ENCODE measurements at places on chromosomes 5 and 9.

- DNase-seq, result no peak
Observed at GRCh38 chr9:6147846-6148245, 67.8 kb upstream of the IL33 start.

DNA sequence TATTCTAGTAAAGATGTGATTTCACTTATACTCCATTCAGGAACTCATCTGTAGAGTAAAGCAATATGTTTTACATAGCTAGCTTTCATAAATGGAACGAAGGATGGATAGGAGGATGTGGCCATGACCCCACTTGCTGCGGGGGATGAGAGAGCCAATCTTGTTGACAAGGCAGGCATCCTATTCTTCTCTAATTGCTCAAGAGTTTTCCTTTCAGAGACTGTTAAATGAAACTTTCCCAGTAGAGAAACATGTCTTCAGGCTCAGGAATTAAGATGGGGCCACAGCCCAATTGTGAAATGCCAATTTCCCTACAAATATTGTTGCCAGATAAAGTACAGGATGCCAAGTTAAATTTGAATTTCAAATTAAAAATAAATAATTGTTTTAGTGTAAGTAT, 196.2 kb upstream of the TUT7 start:
- no peak for DNase-seq

- no peak for DNase-seq
Observed at GRCh38 chr5:378301-378891, 56.9 kb downstream of the AHRR start.

DNA sequence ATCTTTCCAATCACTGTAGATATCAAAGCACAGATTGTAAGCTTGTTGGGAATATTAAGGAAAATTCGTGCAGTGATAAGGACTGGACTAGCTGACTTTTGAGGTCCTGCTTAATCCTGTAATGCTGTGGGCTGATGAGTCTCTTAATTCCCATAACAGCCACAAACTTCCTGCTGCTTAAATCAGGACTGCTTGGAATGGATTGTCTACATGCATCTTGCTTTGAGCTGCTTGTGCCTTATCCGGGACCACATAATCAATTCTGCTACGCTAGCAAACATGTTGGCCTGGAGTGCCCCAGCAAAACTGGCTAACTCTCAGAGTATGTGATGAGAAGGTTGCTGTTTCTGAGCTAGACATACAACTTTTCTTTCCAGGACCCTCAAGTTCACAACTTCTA, 79.6 kb downstream of the SNCAIP start:
- no peak for DNase-seq

DNA sequence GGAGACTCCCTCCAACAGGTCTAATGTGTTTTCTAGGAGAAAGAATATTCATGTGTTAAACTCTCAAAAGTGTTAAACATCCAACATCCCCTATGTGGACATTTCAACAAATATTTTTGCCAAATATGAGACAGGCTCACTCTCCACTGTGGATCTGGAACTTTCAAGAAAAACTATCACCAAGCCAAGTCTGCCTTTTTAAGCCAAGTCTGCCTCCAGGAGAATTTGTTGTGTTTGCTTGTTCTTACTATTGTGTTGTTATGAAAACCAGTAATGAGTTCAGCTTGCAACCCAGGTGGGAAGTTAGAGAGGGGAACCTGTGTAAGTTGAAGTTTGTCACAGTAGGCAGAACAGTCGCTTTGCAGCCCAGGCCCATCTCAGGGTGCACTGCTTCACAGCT, 228.1 kb downstream of the NFIB start:
- DNase-seq, result no peak

DNA sequence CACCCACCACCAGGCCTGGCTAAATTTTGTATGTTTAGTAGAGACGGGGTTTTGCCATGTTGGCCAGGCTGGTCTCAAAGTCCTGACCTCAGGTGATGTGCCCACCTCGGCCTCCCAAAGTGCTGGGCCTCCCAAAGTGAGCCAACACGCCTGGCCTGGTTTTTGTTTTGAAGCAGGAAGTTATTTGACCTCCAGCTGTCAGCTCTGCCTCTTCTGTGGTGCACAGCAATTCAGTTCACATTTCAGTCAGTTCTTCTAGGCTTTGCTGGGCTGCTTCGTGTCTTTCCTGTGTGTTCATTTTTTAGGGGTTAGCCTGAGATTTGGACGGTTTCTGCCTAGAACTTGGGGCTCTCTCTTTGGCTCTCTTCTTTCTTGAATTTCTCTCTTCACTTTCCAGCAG, 8.9 kb downstream of the LCN1 start:
- no peak for DNase-seq

- DNase-seq, result no peak
Observed at GRCh38 chr9:78971540-78971939, 600.2 kb upstream of the TLE4 start.

DNA sequence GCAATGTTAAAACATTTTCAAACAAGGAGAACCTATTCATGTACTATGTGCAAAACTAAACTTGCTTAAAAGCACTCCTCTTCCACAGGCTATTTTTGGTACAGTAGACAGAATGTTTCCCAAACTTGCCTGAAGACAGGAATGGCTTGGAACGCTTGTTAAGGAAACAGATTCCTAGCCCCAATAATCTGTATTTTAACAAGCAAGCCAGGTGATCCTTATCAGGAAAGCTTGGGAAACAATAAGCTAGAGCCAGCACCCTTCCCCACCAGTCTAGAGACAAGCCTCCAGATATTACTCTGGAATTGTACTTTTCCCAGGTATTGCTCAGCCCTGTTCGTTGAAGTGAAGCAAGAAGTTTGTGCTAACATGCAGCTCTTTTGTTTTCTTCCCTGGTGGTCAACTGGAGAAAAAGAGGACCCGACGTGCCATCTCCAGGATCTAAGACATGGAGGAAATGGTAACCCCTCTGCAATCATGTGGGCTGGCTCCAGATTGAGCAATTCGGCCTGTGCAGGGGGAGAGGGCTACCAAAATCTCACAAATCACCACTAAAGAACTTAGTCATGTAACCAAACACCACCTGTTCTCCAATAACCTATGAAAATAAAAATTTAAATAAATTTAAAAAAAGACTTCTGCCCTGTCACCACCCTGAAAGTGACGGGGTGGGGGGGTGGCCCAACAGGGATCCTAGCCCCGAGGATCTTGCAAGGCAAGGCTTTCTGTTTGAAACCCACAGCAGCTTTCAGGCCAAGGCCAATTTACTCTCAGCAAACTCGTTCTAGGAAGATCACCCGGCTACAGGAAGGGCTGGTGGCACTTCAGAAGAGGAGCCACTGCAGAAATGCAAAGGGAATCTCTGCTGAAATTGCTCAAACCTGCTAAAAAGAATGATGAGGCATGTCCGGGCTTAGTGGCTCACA, 48.6 kb downstream of the SHB start:
- DNase-seq, result no peak

- no peak for DNase-seq
Observed at GRCh38 chr9:34557426-34558321, 31.9 kb downstream of the CNTFR start.

GRCh38 chr5:138946241-138946623, 71.1 kb upstream of the LRRTM2 start:
- no peak for DNase-seq

GRCh38 chr9:111455638-111456037, 28.5 kb downstream of the ECPAS start:
- DNase-seq, result no peak

- no peak for DNase-seq
Observed at GRCh38 chr5:116382032-116382873, 192.4 kb downstream of the SEMA6A start.
